Left hindlimb (tissue), 1 donor: ENCODE measurements at places on chromosomes 11 and 22.

GRCh38 chr11:32448232-32448631, 12.9 kb upstream of the WT1 start:
- DNase-seq: no peak

GRCh38 chr11:43751726-43752125, 71.2 kb downstream of the HSD17B12 start:
- no peak for DNase-seq

GRCh38 chr11:6237266-6237665, 1.6 kb upstream of the CNGA4 start:
- no peak for DNase-seq

DNA sequence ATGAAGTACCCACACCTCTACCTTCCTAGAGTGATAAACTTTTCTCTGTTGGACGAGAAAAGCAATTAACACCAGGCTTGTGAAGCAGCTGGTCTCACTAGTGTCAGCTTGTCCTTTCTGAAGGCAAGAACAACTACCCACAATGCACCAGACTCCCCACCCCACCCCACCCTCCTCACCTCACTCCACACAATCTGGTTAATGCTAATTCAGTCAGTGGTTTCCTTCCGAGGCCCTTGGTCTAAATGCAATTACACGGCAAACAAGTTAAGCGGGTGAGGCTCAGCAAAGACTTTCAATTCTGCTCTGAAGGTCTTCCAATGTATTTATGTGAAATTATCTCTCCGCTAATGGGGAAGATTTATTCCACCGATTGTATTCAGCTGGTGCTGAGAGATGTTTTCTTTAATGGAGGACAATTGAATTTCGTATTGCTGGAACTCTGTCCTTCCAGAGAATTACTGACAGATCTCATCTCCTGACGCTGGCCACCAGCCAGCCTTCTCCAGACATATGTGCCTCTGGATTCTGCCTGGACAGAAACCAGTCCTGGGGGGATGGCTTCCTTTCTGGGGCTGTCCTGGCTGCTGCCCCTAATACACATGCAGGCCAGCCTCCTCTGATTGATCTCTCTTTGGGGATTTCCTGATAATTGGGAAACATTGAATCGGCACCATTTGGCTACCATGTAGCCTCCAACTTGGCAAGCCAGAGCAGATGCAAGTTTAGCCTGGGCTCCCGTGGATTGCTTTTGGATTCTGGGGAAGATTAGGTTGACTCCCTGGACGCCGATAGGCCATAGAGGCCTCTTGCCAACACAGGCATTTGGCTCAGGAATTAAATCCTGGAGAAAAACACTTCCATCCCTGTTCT, 165.8 kb upstream of the NARS2 start:
- peak; percentile 59 for DNase-seq

DNA sequence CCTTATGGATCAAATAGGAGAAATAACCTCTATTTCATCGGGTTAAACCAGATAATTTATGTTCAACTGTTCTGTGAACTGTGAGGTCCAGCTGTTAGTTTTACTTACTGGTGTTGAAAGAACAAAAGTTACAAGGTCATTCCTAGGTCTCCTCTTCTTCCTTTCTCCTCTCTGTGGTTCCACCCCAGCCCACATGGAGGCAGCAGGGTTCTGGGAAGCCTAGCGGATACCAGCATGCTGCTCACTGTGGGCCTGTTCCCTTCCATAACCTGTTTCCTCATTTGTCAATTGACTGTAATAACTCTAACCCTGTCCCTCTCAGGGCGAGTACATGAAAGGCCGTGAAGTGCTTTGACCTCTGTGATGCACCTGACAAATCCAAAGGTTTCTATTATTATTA, 27.8 kb downstream of the RELT start:
- peak; percentile 62 for DNase-seq

- peak; percentile 72 for DNase-seq
Observed at GRCh38 chr11:123653827-123654565, 428 bp downstream of the SCN3B start.

GRCh38 chr11:104155375-104155774, 8.6 kb downstream of the PDGFD start:
- no peak for DNase-seq

DNA sequence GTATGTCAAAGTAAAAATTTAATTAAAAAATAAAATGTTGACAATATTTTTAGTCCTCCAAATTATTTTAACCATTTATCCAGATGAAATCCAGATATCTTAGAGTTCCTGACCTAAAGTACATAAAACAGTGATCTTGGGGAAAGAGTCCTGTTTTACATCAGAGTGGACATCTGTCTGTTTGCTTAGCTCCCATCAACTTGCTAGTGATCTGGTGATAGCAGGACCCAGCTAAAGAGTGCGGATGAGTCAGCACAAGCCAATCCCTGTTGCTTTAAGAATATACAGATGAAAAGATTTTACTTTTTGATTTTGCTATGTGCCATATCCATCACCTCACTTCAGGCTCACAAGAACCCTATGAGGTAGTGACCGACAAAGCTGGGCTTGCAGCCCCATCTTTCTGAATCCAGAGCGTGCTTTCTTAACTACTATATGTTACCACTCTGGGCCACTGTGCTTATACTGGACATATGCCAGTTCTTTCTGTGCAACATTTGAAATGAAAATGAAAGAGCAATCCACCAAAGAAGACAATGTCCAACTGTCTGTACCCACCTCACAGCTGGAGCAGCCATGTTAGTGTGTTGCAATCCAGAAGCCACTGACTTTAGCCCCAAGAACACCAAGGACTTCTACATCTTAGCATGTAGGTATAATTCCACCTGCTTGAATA, 167.6 kb upstream of the SESN3 start:
- DNase-seq: no peak

GRCh38 chr11:27246925-27247324, 116.1 kb downstream of the CCDC34 start:
- DNase-seq: peak; percentile 50

DNA sequence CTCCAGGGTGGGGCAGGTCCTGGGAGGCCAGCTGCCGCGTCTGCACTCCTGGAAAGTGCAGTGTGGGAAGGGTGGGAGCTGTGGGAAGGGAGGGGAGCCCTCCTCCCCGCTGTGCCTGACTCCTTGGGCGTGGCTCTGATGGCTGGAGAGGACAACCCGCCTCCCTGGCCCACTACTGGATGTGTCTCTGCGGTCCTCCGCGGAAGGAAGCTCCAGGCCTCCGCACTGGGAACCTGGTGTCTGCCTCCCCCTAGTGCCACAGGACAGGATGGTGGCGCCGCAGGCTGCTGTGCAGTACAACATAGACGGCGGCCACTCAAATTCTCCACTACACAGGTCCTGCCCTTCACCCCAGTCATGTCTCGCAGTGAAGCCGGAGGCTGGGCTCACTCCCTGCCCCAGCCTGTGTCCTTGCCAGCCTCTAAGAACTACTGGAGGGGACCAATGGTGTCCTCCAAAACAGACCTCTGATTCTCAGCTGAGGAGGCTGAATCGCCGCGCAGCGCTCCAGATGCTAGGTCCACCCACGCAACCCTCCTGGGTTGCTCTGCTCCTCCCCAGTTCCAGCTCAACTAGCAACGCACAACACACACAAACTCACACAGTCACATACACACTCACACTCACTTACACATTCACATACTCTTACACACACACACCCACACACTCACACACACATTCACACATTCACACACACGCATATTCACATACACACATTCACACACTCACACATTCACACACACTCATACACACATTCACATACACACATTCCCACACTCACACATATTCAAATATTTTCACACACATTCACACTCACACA, 12.4 kb upstream of the DSCAML1 start:
- DNase-seq: peak; percentile 78

DNA sequence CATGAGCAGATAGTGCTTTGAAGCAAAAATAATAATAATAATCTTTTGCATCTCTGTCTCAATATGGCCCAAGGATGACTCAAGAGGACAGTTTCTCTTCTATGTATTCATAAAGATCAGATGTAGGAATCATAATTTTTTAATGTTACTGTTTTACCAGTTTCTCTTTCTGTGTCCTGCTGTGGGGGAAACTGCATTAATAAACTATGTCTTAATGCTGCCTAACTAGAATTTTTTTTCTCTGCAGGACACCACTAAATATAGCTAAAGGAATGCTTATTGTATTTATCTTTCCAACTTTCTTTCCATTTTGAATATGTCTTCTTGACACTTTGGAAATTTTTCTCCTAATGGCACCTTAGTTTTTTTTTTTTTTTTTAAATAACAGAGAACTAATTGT, 6.5 kb downstream of the FJX1 start:
- DNase-seq: no peak

DNA sequence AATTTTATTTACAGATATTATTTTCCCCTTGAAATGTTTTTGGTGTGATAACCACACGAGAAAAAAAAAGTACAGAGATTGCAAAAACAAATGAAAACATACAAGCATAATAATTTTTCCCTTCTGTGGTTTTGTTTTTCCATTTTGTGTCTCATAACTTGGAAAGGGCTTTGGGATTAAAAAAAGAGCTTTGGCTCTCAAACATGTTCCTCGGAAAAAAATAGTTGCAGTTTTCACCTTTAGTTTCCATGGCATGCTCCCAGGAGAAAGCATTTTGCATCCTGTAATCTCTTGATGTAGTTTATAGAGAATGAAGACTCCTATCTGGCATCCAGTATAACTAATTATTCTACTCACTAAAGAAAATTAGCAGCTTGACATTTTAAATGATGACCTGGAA, 362.1 kb upstream of the PDGFD start:
- DNase-seq: no peak
